ENCODE measurements at places on chromosomes 16 and 17.

GRCh38 chr16:56814537-56815432 is 50.2 kb upstream of the SLC12A3 start:
- DNase-seq = no peak

- no peak for DNase-seq
Measured at GRCh38 chr16:16004314-16004749, 54.9 kb downstream of the ABCC1 start.

- no peak for DNase-seq
Measured at GRCh38 chr17:6648181-6648580, 3.2 kb downstream of the MED31 start.

DNA sequence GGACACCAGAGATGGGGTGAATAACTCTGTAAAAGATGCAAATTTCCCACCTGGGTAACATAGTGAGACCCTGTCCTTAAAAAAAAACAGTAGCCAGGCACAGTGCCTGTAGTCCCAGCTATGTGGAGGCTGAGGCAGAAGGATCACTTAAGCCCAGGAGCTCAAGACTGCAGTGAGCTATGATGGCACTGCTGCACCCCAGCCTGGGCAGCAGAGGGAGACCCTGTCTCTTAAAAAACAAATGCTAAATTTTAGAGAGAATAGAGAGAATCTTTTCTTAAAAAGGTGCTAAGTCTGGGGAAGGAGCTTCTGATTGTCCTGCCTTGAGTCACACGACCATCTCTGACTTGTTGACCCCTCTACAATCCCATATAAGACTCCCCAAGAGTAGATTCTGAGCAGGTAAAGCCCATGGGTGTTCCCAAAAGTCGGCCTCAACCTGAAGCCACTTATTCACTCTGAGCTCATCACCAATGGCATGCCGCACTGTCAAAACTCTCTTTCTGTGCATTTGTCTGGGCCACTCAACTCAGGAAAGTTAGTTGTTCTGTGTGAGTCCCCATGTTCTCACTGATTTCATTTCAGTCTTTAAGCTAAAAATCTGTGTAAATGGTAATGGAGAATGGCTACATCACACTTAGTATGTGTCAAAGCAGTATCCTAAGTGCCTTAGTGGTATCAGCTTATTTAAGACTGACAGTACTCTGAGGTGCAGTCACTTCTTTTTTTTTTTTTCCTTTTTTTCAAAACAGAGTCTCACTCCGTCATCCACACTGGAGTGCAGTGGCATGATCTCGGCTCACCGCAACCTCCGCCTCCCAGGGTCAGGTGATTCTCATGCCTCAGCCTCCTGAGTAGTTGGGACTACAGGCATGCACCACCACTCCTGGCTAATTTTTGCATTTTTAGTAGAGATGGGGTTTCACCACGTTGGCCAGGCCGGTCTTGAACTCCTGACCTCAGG is 41.6 kb downstream of the PRKCB start:
- DNase-seq = no peak

GRCh38 chr17:72351884-72352346 is 231.1 kb downstream of the SOX9 start:
- DNase-seq = no peak

DNA sequence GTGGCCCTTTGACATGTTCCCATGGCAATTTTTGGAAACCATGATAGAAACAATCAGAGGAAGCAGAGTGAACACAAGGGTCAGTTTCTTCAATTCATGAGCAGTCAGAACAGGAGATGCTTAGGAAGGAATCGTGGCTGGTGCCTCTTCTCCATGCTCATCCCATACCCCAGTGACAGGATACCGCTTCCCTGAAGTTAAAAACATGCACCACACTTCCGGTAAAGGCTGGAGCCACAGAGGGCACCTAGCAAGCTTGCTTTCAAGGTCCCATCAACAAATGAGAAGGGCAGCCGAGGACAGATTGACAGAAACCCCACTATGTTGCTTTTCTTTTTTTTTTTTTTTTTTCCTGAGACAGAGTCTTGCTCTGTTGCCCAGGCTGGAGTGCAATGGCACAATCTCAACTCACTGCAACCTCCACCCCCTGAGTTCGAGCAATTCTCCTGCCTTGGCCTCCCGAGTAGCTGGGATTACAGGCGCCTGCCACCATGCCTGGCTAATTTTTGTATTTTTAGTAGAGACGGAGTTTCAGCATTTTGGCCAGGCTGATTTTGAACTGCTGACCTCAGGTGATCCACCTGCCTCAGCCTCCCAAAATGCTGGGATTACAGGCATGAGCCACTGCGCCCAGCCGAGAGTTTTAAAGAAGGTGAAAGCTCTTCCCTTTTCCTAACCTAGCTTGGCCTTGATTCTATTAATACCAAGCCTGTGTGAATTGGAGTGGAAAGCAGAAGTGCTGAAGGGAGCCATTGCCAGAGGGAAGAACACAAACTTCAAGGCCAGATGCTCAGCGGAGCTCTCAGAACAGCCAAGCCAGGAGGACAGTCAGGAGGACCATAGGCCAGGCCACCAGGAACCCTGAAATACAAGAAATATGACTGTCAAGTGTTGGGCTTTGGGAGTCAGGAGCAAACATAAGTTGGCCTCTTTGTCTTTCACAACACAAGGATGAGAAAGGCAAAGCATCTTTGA is 16.6 kb downstream of the GP2 start:
- no peak for DNase-seq

Data from CD4-positive, alpha-beta T cell treated with Interleukin-6 at 100 ng/mL for 8 hours (primary cell).